ENCODE measurements at places on chromosomes 12 and 14.

DNA sequence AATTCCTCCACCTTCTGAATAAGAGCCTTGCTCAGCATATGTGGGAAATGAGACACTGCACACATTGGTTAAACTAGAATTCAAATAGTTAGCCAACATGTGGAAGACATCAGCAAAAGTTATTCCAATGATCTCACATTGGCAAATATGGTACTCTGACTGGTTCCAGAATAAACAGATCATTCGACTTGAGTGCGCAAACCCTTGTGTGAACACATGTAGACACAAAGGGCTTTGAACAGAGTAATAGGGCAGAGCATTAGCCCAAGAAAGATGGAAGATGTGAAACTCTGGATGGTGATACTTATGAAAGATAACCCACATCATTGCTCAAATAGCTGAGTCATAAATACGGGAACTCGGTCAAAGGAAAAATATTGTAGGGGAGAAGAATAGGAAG, 1133.4 kb upstream of the SEL1L start:
- DNase-seq, result no peak

GRCh38 chr12:104163631-104164030, 25.6 kb upstream of the NFYB start:
- no peak for DNase-seq

DNA sequence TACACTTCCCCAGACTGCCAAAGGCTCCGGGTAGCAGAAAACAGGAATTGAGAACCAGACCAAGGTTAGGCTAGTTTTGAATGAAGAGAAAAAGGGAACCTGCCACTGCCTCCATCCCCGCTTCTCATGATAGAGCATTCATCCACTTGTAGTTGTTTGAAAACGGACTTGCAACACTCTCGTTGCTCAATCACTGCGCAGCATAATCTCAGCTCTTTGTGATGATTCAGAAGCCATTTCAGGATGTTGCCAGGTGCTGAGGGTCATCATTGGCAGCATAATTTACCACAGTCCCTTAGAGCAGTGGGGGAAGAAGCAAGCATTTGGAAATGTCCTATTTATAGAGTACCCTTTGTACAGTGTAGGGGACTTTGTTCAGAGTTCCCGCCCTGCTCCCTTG, 25.6 kb downstream of the KCNK13 start:
- peak; percentile 58 for DNase-seq

DNA sequence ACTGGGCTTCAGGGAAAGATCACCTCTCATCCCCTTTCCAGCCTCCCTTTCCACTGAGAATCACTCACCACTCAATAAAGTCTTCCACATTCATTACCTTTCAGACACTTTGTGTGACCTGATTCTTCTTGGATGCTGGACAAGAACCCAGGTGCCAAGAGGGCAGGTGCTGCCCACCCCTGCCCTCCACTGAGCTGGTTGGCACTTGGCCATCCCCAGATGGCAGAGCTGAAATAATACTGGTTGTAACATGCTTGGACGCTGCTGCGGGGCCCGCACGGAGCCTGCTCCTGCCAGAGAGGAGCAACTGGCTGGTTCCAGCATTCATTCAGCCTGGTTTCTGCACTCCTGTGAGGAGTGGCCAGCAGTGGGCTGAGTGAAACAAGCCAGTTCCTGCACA, 386.7 kb upstream of the CCDC196 start:
- no peak for DNase-seq

- no peak for DNase-seq
These were observed 114.3 kb upstream of the PDZRN4 start for GRCh38 chr12:41073633-41074472.

GRCh38 chr12:1630827-1631591, 2.0 kb downstream of the WNT5B start:
- no peak for DNase-seq

- DNase-seq, result no peak
These were observed 1.4 kb downstream of the HMGA2 start for GRCh38 chr12:65825507-65826352.

DNA sequence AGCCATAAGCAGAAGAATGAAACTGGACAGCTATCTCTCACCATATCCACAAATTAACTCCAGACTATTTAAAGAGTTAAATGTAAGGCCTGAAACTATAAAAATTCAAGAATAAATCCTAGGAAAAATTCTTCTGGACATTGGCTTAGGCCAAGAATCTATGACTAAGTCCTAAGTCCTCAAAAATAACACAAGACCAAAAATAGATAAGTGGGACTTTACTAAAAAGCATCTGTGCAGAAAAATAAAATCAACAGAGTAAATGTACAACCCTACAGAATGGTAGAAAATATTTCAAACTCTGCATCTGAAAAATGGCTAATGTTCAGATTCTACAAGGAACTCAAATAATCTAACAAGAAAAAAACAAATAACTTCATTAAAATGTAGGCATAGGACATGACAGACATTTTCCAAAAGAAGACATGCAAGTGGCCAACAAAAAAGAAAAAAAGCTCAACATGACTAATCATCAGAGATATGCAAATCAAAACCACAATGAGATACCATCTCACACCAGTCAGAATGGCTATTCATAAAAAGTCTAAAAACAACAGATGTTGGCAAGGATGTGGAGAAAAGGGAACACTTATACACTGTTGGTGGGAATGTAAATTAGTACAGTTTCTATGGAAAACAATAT, 61.0 kb upstream of the PPFIA2 start:
- DNase-seq, result no peak

- DNase-seq, result no peak
These were observed 6.9 kb downstream of the TNFAIP2 start for GRCh38 chr14:103130017-103130764.

GRCh38 chr12:74537126-74537706, 419 bp upstream of the ATXN7L3B start:
- DNase-seq, result peak; percentile 16

GRCh38 chr12:109112720-109113465, 3.5 kb upstream of the ACACB start:
- no peak for DNase-seq

DNA sequence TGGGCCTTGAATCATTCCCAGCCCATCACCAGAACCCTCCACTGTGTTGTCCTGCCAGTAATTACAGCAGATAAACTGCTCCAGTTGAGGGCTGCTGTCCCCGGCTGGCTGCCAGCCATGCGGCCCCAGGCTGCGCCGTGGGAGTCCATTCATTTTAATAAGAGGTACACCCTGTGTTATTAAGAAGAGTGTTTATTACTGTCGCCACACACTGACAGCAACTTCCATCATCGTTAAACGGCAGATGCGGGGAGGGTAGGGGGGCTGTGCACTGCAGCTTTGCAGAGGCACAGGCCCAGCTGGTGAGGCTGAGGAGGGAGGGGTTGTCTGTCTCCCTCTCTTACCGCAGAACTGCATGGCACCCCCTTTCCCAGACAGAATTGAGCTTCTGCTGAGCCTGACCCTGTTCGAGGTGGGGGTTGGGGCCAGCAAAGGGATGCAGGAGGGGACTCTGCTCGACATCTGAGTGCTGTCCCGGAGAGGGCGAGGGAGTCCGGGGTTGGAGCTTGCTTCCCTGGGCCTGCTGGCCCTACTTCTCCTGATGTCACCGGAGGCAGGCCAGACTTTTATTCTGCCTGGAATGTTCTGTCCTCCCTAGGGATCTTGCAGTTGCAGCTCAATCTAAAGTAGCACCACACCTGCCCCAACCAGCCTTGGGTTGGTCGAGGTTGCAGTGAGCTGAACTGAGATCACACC, 33.8 kb upstream of the GPATCH2L start:
- DNase-seq, result no peak

GRCh38 chr12:116651089-116651488, 86.8 kb downstream of the SPRING1 start:
- no peak for DNase-seq

DNA sequence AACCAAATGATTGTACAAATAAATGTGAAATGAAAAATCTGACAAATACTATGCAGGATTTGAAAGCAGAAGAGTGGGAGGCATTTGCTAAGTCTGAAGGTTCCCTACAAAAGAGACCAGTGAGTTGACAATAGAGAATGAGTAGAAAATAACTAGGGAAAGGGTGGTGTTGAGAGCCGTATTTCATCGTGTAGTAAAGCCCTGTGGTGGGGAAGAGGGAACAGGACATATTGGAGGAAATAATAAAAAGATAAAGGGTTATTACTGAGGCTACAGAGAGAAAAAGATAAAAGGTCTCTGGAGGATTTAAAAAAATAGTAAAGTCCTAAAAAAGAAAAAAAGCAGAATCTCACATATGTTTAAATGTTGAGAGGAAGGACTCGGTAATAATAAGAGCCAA, 268.8 kb downstream of the DUSP6 start:
- no peak for DNase-seq

GRCh38 chr14:83042858-83043257, 1509.2 kb upstream of the SEL1L start:
- DNase-seq, result no peak

- DNase-seq, result no peak
These were observed 16.7 kb downstream of the SPPL3 start for GRCh38 chr12:120887253-120888043.

- no peak for DNase-seq
These were observed 84.0 kb upstream of the PTPRB start for GRCh38 chr12:70721216-70721615.

DNA sequence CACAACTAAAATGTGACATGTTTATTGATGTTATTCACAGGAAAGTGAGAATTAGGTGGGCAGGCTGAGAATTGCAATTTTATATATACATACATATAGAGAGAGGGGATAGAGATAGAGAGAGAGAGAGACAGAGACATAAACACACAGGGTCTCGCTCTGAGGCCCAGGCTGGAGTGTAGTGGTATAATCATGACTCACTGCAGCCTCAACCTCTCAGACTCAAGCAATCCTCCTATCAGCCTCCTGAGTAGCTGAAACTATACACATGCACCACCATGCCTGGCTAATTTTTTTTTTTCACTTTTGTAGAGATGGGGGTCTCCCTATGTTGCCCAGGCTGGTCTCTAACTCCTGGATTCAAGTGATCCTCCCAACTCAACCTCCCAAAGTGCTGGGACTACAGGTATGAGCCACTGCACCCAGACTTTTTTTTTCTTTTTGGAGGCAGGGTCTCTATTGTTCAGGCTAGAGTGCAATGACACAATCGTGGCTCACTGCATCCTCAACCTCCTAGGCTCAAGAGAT, 49.1 kb downstream of the R3HDM2 start:
- no peak for DNase-seq

DNA sequence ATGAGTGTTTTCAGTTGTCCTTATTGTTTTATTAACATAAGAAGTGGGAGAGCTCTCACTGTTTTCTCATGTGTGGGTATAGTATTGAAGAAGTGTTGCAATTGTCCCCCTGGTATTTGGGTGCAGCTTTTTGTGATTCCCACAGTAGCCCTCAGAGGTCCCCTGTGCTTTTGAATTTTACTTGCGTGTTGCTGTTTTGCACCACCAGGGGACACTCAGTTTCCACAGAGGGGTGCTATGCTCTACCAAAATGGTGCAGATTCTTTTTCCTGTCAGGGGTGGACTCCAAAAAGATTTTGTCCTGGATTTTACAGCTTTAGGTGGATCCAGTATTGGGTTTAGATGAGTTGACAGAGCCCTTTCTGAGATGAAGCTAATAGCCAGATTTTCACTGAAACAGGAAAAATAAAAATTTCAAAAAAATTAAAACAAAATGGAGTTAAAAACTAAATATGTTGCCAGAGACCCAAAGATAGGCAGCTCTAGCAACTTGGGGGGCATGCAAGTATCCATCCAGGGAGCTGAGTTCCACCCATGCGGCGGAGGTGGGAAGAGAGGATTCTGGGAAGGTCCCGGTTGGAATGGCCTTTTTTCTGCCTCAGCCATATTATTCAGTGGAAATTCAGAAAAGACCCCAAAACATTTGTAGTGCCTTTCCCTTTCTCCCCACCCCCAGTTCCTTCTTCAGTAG, 50.2 kb downstream of the TTLL5 start:
- DNase-seq, result peak; percentile 29

DNA sequence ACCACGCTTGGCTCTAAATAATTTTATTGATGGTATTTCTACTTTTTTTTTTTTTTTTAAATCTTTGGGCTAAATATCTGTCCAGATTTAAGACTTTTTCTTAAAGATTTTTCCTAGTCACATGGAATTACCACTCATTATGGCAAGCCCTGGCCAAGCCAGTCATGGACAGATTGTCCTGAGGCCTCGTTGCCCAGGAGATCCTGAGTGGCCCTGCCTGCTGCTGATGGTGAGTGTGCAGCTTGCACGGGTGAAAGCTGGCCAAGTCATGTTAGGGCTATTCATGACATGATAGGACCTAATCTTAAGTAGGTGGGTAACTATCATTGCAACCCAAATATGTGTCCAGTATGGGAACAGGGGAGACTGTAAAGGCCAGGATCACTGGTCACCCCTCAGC, 27.8 kb downstream of the GUCY2C start:
- DNase-seq, result no peak

- no peak for DNase-seq
These were observed 23.8 kb upstream of the GPR132 start for GRCh38 chr14:105088812-105089745.

- no peak for DNase-seq
These were observed 5.5 kb downstream of the NOPCHAP1 start for GRCh38 chr12:104991565-104992128.

DNA sequence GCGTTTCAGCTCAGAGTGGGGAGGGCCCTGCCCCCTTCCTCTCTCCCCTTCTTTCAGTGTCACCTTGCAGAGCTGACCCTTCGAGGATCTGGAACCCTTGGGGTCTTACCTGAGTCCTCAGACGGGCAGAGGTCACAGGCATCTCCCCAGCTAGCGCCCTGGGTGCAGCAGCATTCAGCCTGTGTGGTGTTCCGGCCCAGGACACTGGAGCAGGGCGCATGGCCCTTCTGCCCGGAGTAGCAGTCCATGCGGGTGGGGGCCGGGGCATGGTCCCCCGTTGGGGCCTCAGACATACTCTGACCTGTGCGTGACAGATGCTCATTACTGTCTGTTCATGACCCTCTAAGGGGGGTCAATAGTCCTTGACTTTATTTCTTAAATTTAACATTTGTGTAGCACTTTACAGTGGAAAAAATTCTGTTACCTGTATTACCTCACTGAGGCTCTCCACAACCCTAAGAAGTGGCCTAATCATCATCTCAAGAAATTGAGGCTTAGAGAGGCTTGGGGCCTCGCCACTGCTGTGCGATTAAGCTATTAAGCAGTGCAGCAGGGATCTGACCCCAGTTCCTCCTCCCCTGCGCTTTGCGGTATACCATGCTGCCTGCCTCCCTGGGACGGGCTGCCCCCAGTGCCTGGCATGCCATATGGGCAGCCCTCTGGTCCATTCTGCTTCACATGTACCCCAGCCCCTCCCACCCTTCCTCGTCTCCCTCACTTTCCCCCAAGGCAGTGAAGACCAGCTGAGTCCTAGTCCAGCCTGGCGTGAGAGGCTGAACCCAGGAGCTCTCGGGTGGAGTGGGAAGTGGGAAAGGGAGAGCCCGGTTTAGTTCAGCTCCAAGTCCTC, 11.5 kb downstream of the ISCA2 start:
- DNase-seq, result no peak

- no peak for DNase-seq
These were observed 155.0 kb downstream of the DAD1 start for GRCh38 chr14:22434030-22434429.

GRCh38 chr14:41397926-41398325, 208.8 kb upstream of the LRFN5 start:
- no peak for DNase-seq

- DNase-seq, result no peak
These were observed 240 bp downstream of the BTG1 start for GRCh38 chr12:92145481-92145730.
